Thyroid gland (tissue), 4 donors: ENCODE measurements at places on chromosomes 3 and 15.

DNA sequence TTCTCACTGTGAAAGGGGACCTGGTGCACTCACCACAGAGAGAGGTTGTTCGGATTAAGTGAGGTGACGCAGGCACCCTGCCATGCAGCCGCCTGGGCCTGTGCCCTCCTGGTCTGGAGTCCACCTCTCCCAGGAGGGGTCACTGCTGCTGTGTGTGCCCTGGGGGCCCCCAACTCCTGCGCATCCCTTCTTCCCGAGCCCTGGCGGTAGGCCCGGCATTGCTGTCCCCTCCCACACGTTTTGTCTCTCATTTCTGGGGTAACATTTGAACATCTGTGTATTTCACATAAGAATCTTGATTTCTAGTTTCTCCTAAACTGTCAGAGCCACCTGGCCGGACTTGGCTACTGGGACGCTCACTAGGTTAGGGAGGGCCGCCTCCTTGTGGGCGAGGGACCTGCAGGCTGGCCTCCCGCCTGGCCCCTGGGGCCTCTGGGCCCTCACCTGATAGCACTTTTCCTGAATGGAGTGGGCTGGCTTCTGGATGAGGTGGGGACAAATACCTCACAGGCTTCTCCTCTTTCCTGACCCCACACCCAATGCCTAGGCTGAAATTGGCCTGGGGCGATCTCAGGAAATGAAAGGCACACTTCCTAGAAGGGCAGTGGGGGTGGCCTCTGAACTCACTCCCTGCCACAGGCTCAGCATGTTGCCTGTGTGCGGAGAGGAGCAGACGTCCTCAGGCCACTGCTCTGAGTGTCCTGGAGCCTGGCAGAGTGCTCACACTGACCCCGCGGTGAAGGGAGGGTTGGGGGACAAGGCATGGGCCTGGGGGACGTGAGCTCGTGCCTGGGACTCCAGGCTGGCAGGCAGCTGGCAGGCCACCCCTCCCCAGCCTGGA is 104.2 kb upstream of the PRR23E start:
- H3K36me3 ChIP-seq, result no peaks in the 10 kb centered on the region
- no peaks in the 10 kb centered on the region for H3K27me3 ChIP-seq
- no peaks in the 10 kb centered on the region for H3K4me1 ChIP-seq
- no peak overlapping the region for H3K27ac ChIP-seq
- H3K4me3 ChIP-seq, result no peak overlapping the region

GRCh38 chr15:63985221-63986184 is 60.8 kb downstream of the DAPK2 start:
- no peaks in the 10 kb centered on the region for H3K36me3 ChIP-seq
- H3K27ac ChIP-seq, result peak overlapping the region; percentile 89
- no peak overlapping the region for H3K4me3 ChIP-seq
- DNase-seq, result peak; percentile 92

DNA sequence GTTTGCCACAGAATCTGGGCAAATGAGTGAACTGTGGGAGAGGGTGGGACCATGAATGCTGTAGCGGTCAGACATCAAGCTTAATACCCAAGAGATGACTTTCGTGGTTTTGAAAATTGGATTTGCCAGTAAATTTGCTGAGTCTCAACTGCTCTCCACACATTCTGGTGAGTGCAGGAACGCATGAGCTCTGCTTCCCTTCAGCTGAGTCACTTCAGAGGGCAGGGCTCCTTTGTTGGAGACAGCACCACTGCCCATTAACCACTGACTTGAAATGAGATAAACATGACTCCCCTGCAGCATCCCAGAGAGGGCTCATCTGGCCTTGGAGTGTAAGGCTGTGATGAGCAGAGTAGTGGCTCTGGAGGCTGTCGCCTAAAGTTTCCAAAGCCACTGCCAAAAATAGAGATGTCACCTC is 22.6 kb downstream of the RARRES1 start:
- no peak for DNase-seq
- no peak overlapping the region for H3K27ac ChIP-seq
- H3K4me3 ChIP-seq, result no peak overlapping the region
- H3K36me3 ChIP-seq, result no peaks in the 10 kb centered on the region

- H3K36me3 ChIP-seq, result no peaks in the 10 kb centered on the region
- no peak overlapping the region for H3K27ac ChIP-seq
- DNase-seq, result no peak
These were observed 92.0 kb downstream of the PRICKLE2 start for GRCh38 chr3:64133272-64133671.

GRCh38 chr15:64452988-64453688 is 7.2 kb upstream of the ZNF609 start:
- H3K27ac ChIP-seq, result no peak overlapping the region
- peaks cover 6% of the 10 kb centered on the region for H3K36me3 ChIP-seq
- no peak overlapping the region for H3K4me3 ChIP-seq
- DNase-seq, result peak; percentile 81
- peaks cover 4% of the 10 kb centered on the region for H3K4me1 ChIP-seq
- H3K27me3 ChIP-seq, result no peaks in the 10 kb centered on the region

- no peak for DNase-seq
- no peaks in the 10 kb centered on the region for H3K27me3 ChIP-seq
- H3K4me3 ChIP-seq, result no peak overlapping the region
These were observed 271.2 kb upstream of the ROPN1 start for GRCh38 chr3:124263168-124263567.

- no peaks in the 10 kb centered on the region for H3K36me3 ChIP-seq
- no peak overlapping the region for H3K4me3 ChIP-seq
- no peak overlapping the region for H3K27ac ChIP-seq
- no peaks in the 10 kb centered on the region for H3K27me3 ChIP-seq
- DNase-seq, result no peak
- no peaks in the 10 kb centered on the region for H3K4me1 ChIP-seq
These were observed 62.5 kb downstream of the CBLB start for GRCh38 chr3:105806359-105806758.
